NCI-H510A treated with DMSO at 0.1 percent for 48 hours (cell line): ENCODE measurements at places on chromosomes 7 and 10.

- DNase-seq: no peak
Measured at GRCh38 chr7:122027058-122027457, 117.0 kb downstream of the AASS start.

DNA sequence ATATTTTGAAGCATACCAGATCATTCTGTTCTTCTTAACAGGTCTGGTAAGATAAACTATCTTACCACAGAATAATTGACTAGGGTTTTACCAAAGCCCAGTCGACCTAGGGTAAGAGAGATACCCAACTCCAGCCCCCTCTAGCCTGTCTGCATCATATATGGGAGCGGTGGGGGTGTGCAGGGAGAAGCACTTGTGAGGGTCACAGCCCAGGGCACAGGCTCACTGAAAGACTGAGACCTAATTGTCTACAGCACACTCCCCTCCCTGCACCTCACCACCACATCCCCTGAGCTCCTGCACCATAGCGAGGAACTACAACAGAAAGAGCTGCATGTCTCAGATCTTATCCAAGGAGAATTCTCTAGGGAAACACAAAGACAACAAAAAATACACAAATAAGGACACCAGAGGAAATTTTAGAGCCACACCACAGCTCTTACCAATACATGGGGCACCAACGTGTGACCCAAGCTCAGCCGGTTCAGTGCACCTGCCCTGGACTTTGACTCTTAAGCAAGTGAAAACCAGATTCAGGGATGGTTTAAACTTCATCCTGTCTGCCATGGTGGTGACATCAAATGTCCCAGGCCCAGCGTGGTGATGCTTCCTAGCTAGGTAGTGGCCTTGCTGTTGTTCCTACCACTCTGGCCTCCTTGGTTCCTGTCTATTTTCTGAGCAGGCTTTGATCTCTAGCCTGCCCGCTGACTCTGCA lies 150.8 kb downstream of the HERPUD2 start:
- no peak for DNase-seq

GRCh38 chr10:63515002-63515763 lies 6.0 kb upstream of the REEP3 start:
- no peak for DNase-seq

DNA sequence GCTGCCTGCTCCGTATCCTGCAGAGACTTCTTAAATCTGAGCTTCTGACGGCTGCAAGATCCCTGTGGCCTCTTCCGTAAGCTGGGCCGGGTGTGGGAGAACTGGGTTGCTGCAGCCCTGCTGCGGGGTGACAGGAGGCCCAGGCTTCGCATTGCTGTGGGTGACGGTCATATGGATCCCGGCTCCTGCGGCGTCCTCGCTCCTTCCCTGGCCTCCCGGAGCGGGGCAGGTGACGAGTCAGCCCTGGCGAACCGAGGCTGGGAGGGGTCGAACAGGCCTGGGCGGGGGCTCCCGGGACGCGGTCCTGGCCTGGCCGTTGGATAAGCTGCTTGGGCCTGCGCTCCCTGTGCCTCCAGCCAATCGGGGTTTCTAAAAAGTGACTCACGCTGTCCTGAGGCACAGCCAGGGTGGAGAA lies 7.8 kb upstream of the UBE2D1 start:
- DNase-seq: no peak

DNA sequence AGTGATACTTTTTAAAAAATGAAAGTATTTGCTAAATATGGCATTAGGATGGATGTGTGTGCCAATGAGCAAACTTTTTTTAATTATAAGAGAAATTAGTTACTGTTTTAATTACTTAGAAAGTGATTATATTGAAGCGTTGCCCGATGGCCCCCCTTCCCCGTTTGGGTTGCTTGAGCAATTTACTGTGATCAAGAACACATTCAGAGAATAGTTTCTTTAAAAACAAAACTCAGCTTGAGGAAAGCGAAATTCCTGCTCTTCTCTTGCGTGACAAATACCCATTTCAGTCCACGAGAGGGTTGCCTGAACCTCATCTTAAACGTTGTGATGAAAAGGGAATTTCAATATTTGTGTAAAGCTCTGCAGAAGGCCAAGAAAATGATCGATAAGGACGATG lies 234.1 kb downstream of the GATA3 start:
- DNase-seq: no peak

- DNase-seq: no peak
Measured at GRCh38 chr7:80921130-80921529, 2.3 kb upstream of the SEMA3C start.

DNA sequence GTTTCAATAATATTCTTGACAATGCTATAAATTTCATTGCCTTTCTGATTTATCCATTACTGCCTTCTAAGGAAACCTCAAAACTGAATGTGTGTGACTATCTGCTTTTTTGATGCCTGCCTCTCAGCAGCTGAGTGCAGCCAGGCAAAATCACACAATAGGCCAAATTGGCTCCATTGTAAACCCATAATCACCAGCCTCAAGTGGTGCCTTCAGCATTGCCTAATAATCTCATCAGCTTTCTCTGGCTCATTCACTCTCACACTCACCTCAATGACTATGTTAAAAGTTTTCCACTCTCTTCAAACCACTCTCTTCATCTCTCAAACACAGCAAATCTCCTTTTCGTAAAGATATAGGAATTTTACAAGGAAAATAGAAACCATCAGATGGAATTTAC lies 182.5 kb upstream of the COL1A2 start:
- DNase-seq: no peak

GRCh38 chr10:109968953-109969759 lies 38.6 kb upstream of the ADD3 start:
- no peak for DNase-seq

GRCh38 chr7:13841284-13841683 lies 148.2 kb downstream of the ETV1 start:
- no peak for DNase-seq

DNA sequence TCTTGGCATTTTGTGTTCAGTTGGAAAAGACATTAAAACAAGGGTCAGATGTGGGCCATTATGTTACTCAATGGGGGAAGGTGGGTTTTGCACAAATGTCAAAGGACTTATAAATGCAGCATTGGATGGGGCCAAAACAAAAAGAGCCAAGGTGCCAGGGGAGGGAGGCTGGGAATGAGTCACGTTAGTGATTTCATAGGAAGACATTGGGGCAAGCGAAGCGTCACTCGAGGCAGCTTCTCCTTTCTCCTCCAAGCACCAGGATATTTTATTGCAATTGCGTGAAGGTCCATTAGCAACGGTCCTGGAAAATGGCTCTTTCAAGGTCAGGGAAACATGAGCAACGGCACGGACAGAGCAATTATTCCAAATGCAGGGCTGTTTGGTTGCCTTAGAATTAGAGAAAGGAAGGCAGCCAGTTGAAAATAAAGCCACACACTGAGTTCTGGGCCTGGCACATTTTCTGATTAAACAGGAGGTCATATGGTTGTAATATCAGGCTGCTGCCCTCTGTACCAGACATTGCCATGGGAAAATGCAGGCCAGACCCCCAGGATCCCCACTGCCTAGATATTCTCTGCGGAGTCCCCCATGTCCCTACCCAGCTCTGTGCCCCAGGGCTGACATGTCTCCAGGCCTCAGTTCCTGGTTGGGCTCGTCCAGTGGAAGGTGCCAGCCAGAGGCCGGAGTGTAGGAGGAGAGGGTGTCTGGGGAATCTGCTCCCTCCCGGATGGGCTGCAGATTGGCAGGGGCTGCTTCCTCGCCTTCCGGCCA lies 63.3 kb upstream of the NANOS1 start:
- DNase-seq: no peak

GRCh38 chr10:126158133-126158892 lies 230.0 kb downstream of the ADAM12 start:
- no peak for DNase-seq

DNA sequence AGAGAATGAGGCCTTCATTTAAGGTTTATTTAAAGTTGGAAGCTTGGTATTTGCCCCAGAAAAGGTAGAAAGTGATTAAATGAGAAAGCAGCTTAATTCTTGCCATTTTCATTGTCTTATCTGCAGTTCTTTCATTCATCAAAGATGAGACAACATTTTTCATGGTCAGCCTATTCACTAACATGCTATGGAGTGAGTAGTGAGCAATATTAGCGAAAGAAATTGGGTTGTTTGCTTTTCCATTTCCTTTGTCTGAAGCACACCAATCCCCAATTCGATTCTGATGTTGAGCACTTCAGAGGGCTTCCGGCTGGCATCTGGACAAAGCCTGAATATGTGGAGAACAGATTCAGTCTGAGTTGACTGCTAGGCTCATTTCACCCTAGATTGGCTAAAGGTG lies 317.2 kb downstream of the BBS9 start:
- DNase-seq: peak; percentile 84

DNA sequence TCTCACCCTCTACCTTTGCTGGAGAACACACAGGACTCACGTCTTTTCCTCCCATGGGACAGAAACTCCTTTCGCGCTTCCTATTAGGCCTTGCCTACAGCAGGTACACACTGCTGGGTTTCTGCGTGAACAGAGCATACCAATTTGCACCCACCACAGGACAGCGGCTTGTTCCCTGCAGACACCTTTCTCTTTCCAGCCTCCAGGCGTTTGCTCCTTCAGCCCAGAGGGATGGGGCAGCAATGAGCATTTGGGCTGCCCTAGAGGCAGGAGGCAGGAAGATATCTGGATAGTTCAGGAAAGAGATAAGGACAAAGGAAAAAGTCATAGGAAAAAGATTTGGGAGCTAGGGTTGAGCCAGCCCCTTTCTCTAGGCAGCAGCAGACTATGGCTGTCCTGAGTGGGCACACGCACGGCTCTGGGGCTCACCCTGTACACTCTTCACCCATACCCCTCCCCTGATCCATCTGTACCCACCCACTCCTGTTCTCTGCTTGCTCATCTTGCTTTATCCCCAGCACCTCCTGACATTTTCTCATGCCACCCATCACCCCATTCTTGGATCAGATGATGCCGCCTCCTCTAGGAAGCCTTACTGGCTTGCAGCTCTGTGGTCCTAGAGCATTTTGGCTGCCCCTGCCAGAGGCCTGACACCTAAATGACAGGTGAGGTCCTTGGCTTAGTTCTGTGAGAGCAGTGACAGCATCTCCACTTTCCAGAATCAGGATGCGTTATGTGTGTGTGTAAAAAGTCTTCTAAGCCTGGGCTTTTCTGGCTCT lies 40.7 kb upstream of the SPDYE3 start:
- no peak for DNase-seq

DNA sequence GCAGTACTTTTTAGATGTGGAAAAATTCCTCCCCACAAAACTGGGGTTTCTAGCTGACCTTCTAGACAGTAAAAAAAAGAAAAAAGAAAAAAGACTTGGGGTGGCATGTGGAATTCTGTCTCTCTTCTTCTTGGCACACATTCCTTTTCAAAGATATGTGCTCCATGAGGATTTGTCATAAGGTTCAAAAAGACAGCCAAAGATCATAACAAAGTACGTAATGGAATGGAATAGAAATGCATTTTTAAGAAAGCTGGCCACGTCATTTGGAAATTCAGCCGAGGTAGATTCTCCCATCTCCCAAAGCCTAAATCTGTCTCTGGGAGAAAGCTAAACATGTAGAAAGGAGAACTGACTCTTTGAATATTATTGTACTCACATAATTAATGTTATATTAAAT lies 381.3 kb upstream of the NFE2L3 start:
- DNase-seq: no peak

- DNase-seq: peak; percentile 52
Measured at GRCh38 chr7:12623885-12624498, 53.5 kb downstream of the SCIN start.

DNA sequence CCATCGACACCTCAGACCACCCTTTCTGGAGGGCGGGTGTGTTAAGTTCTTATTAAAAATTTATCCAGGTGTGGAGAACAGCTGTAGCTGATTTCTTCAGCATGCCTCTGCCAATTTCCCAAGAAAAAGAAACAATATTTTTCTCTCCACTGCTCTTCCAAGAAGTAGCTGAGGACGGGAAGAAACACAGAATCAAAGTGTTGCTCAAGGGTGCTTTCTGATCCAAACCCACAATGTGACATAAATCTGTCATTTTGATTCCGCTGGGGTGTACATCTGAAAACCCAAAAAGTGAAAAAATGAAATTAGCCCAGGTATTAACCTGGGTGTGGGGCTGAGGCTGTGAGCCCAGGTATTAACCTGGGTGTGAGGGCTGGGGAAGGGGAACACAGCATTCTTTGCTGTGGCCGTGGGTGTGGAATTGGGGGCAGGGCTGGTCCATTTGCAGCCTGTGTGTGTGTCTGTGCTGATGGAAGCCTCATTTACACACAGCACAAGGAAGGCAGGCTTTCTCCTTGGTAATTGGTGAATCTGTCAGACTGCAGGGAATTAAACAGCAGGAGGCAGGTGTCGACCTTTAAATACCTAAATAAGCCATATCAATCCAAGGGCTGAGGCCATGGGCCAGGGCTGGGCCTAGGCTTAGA lies 48.4 kb upstream of the CCDC3 start:
- DNase-seq: no peak
